Neuronal stem cell (in vitro differentiated cells): ENCODE measurements at places on chromosomes 3 and 15.

DNA sequence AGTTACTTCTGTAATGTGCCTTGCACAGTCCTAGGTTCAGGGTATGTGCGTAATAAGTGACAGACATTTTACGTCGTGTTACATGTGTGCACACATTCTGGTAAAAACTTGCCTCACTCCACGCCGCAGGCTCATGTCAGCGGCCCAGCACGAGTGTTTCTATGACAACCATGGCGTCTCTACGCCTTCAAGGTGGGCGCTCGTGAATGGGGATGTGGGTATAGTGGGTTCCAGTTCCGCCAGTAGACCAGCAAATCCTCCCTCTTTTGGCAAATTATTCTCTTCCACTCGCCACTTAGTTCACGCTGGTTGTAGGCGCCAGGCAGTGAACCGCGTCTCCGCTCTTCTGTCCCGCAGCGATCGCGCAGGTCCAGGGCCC lies 40.3 kb downstream of the CHST14 start:
- no peak for DNase-seq
- H3K27me3 ChIP-seq, result peaks cover 41% of the 10 kb centered on the region
- peak overlapping the region; percentile 35 for H3K4me3 ChIP-seq
- H3K27ac ChIP-seq, result no peak overlapping the region

GRCh38 chr3:195612075-195612800 lies 28.5 kb upstream of the APOD start:
- no peaks in the 10 kb centered on the region for H3K4me1 ChIP-seq
- H3K27me3 ChIP-seq, result no peaks in the 10 kb centered on the region
- no peak overlapping the region for H3K27ac ChIP-seq
- no peaks in the 10 kb centered on the region for H3K36me3 ChIP-seq

- no peak overlapping the region for H3K4me3 ChIP-seq
- H3K36me3 ChIP-seq, result no peaks in the 10 kb centered on the region
- DNase-seq, result no peak
- no peak overlapping the region for H3K27ac ChIP-seq
- H3K4me1 ChIP-seq, result peaks cover 37% of the 10 kb centered on the region
- H3K27me3 ChIP-seq, result no peaks in the 10 kb centered on the region
Measured at GRCh38 chr3:128282380-128283196, 129.3 kb downstream of the EEFSEC start.

GRCh38 chr15:43135351-43135750 lies 2.0 kb downstream of the TMEM62 start:
- H3K36me3 ChIP-seq, result peaks cover 3% of the 10 kb centered on the region
- H3K27me3 ChIP-seq, result no peaks in the 10 kb centered on the region
- H3K4me3 ChIP-seq, result no peak overlapping the region
- H3K27ac ChIP-seq, result no peak overlapping the region
- no peak for DNase-seq

DNA sequence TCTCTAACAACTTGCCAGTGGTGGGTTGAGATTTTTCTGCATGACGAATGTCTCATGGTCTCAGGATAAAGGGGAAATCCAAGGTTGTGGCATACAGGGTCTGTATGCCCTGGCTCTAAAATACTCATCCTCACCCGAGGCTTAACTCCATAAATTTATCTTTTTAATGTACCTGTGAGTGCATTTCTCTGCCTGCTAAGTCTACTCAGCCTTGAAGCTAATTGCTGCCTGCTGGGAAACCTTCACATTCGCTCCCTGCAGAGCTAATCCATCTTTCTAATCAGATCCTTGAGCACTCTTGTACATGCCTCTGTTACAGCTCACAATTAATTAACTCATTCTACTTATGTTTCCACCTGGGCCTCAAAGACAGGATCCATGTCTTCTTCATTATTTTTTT lies 93.8 kb downstream of the CMSS1 start:
- no peak for DNase-seq
- H3K36me3 ChIP-seq, result no peaks in the 10 kb centered on the region

GRCh38 chr3:21551019-21551418 lies 200.0 kb downstream of the ZNF385D start:
- no peaks in the 10 kb centered on the region for H3K36me3 ChIP-seq
- DNase-seq, result no peak
- no peak overlapping the region for H3K27ac ChIP-seq
- no peaks in the 10 kb centered on the region for H3K27me3 ChIP-seq

DNA sequence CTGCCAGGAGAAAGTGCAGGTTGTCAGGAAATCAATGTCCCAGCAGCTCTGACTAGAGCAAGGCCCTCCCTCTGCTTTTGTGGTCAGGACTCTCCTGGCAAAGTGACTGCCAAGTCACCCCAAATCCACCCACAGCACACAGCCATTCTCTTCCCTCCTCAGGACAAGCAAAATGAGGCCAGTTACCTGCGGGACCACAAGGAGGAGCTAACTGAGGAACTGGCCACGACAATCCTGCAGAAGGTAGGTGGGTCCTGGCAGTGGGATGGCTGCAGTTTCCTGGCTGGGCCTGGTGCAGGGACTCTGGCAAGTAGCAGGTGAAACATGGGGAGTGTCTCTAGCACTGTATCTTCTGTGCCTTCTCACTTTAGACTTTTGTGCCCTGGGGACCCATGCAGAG lies 142.5 kb upstream of the EIF1B start:
- no peaks in the 10 kb centered on the region for H3K36me3 ChIP-seq
- H3K4me3 ChIP-seq, result no peak overlapping the region
- peaks cover 2% of the 10 kb centered on the region for H3K4me1 ChIP-seq
- no peaks in the 10 kb centered on the region for H3K27me3 ChIP-seq
- no peak for DNase-seq

GRCh38 chr3:188008582-188009213 lies 145.3 kb upstream of the LPP start:
- no peaks in the 10 kb centered on the region for H3K27me3 ChIP-seq
- H3K4me3 ChIP-seq, result no peak overlapping the region
- no peak for DNase-seq

DNA sequence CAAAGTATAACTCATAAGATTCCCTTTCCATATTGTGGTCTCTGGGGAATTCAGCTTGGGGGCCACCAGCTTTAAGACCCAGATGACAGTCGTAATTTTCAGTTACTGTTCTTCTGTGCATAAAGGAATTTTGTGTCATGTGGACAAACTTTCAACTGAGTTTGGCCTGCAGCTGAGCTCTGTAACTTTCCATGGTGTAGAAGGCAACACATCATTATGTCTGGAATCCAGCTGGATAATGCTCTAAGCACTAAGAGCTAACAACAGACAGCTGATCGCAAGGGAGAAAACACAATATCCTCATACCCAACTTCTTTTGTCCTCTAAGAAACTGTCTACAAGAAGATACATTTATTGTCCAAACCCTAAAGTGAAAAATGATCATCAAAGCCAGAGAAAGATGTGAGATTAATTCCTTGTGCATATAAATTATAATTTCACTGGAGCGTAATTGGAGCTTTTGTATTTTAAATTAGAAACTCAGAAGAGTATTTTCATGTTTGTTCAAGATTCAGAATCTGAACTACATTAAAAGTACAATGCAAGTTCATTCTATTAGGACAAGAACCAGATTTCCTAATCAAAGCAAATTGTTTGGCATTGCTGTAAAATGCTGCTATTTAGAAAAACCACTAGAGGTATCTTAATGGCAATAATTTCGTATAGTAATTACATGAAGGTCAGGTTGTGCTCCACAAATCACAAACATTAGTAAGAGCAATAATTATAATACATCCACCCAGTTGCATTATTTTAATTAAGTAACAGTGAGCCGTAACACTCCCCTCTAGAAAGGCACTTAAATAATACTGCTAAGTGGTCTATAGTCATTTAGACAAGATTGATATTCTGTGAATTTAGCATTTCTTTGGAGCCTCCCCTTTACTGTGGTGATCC lies 218.8 kb downstream of the ATP8B4 start:
- H3K27ac ChIP-seq, result no peak overlapping the region
- H3K27me3 ChIP-seq, result no peaks in the 10 kb centered on the region
- no peak overlapping the region for H3K4me3 ChIP-seq

GRCh38 chr3:158845765-158846350 lies 44.0 kb downstream of the MFSD1 start:
- H3K4me1 ChIP-seq, result no peaks in the 10 kb centered on the region
- DNase-seq, result peak; percentile 14
- no peak overlapping the region for H3K4me3 ChIP-seq
- H3K27me3 ChIP-seq, result peaks cover 7% of the 10 kb centered on the region

- no peak for DNase-seq
- H3K36me3 ChIP-seq, result no peaks in the 10 kb centered on the region
- H3K27me3 ChIP-seq, result no peaks in the 10 kb centered on the region
- H3K4me3 ChIP-seq, result no peak overlapping the region
Measured at GRCh38 chr3:163523375-163523774, 1554.9 kb downstream of the SI start.

DNA sequence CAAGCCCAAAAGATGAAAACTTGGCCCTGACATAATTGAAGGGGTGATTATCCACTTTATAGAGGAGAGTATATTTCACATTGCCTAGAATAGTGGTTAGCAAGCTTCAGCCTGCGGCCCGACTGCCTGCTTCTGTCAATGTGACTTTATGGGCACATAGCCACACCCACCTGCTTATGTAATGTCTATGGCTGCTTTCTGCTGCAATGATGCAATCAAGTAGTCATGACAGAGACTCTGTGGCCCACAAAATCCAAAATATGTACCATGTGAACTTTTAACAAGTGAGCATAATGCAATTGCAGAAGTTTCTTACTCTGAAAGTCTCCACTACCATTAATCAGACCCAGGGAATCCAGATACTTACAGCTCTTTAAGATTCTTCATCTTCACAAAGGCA lies 103.1 kb downstream of the LRIG1 start:
- no peaks in the 10 kb centered on the region for H3K27me3 ChIP-seq
- no peak overlapping the region for H3K27ac ChIP-seq
- DNase-seq, result no peak
- no peak overlapping the region for H3K4me3 ChIP-seq
- peaks cover 72% of the 10 kb centered on the region for H3K36me3 ChIP-seq
- H3K4me1 ChIP-seq, result peaks cover 26% of the 10 kb centered on the region

GRCh38 chr3:169998668-169999131 lies 32.1 kb downstream of the SEC62 start:
- H3K36me3 ChIP-seq, result peaks cover 31% of the 10 kb centered on the region
- H3K4me3 ChIP-seq, result no peak overlapping the region
- no peak overlapping the region for H3K27ac ChIP-seq
- H3K27me3 ChIP-seq, result no peaks in the 10 kb centered on the region

GRCh38 chr3:55416331-55416821 lies 70.7 kb downstream of the WNT5A start:
- H3K27ac ChIP-seq, result no peak overlapping the region
- no peaks in the 10 kb centered on the region for H3K27me3 ChIP-seq
- H3K4me3 ChIP-seq, result no peak overlapping the region
- no peaks in the 10 kb centered on the region for H3K4me1 ChIP-seq
- no peaks in the 10 kb centered on the region for H3K36me3 ChIP-seq

DNA sequence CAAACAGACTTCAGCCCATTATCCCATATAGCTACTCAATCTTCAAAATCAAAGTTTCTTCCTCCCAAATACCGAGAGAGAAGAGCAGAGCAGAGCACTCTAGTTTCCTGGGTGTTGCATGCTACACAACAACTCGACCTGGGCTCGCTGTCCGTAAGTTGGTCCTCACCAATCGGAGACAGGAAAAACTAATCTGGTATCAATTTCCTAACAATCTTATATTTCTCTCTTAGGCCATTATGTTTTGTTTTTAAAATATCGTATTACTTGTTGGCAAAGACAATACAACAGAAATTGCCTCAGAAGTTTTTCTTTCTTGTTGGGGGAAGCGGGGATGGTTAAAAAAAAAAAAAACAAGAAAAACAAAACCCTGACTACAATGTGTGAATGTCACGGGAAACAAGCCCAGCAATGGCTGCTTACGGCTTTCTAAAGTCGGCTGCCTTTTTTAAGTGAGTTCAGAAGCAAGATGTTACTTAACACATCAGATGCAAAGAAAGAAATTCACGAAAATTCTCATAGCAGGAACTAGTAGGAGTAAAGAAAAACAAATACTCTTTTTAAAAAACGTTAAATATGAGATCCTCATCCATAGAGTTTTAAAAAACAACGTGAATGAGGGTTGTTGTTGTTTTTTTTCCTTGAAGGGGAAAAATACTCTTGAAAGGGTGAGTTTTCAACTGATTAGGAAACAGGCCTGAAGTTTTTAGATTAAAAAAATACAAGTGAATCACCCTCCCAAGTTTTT lies 1.9 kb downstream of the VGLL4 start:
- DNase-seq, result no peak
- H3K4me3 ChIP-seq, result peak overlapping the region; percentile 80
- peaks cover 16% of the 10 kb centered on the region for H3K4me1 ChIP-seq
- no peaks in the 10 kb centered on the region for H3K27me3 ChIP-seq

DNA sequence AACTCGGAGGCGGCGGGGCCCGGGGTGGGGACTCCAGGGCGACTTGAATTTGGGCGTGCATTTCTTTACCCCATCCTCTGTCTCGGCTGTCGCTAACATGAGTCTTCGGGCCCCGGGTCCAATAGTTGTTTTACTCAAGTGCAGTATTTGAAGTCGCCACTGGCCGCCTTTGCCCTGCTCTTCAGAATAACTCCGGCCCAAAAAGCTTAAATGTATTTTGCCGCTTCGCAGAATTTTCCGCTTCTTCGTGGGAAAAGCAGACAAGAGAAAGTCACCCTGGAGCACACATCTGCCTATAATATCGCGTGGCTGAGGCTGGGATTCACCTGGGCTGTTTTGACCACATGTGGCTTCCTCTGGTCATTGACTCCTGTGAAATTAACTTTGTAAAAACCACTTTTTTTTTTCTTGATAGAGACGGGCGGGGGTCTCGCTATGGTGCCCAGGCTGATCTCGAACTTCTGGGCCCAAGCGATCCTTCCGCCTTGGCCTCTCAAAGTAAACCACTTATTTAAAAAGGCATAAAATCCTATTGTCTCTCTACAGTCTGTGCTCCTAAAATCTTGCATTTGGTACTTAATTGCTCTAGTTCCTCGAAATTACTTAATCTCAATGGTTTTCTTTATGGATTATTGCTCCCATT lies 676 bp downstream of the CNOT10 start:
- peak overlapping the region; percentile 92 for H3K27ac ChIP-seq
- H3K36me3 ChIP-seq, result peaks cover 24% of the 10 kb centered on the region
- peak overlapping the region; percentile 79 for H3K4me3 ChIP-seq
- H3K4me1 ChIP-seq, result peaks cover 2% of the 10 kb centered on the region

DNA sequence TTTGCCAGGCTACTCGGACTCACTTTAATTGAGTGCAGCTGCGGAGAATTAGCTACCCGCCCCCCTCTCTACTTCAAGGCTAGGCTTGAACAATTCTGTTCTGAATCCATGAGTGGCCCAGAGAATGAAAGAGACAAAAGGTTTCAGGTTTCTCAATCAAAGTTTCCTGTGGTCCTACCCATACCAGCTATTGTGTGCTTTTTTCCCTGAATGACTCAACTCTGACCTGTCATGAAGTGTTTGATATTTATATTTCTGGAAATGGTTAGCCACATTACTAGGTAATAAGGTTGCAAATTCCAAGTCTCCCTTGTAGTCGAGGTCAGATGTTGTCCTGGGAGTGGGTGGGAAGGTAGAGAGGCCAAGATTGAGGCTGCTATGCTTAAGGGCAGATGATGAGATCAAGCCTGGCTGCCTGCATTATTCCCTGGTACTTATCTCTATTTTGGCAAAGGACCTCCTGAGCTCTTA lies 392.7 kb upstream of the TBL1XR1 start:
- H3K4me3 ChIP-seq, result no peak overlapping the region
- H3K27ac ChIP-seq, result peak overlapping the region; percentile 43
- H3K4me1 ChIP-seq, result peaks cover 16% of the 10 kb centered on the region
- DNase-seq, result peak; percentile 45

- H3K36me3 ChIP-seq, result no peaks in the 10 kb centered on the region
- H3K27me3 ChIP-seq, result no peaks in the 10 kb centered on the region
- H3K27ac ChIP-seq, result no peak overlapping the region
Measured at GRCh38 chr3:175735866-175736265, 876.7 kb downstream of the NAALADL2 start.

- H3K4me3 ChIP-seq, result no peak overlapping the region
- H3K27me3 ChIP-seq, result no peaks in the 10 kb centered on the region
- no peak overlapping the region for H3K27ac ChIP-seq
- H3K36me3 ChIP-seq, result peaks cover 90% of the 10 kb centered on the region
- H3K4me1 ChIP-seq, result no peaks in the 10 kb centered on the region
Measured at GRCh38 chr3:10263646-10264363, 15.5 kb downstream of the TATDN2 start.
